BE2C (cell line): ENCODE measurements at places on chromosomes 1 and 21.

- no peak for DNase-seq
Measured at GRCh38 chr1:3561702-3562101, 49.6 kb downstream of the MEGF6 start.

DNA sequence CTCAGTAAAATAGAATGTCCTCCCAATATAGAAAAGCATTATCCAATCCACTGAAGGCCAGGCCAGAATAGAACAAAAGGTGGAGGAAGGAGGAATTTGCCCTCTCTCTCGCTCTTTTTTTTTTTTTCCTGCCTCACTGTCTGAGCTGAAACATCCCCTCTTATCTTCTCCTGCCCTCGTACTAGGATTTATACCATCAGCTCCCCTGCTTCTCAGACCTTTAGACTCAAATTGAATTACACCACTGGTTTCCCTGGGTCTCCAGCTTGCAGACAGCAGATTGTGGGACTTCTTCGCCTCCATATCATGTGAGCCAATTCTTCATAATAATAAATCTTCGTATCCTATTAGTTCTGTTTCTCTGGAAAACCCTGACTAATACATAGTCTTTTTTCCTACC lies 4.9 kb upstream of the ZMYM6 start:
- DNase-seq = no peak

- DNase-seq = no peak
Measured at GRCh38 chr1:58576325-58576726, 726 bp downstream of the TACSTD2 start.

DNA sequence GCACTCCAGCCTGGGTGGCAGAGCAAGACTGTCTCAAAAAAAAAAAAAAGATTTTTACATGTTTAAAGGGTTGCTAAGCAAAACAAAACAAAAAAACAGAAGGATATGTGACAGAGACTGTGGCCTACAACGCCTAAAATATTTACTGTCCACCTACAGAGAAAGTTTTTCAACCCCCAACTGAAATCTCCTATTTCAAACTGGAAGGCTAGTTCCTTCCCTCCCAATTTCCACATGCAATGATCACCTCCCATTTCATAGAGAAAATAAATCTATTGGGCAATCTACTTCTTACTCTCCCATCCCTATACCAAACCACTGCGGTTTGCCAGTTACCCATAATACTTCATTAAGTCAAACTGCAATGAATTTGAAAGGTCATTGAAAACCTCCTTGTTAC lies 74.2 kb downstream of the ST3GAL3 start:
- no peak for DNase-seq

DNA sequence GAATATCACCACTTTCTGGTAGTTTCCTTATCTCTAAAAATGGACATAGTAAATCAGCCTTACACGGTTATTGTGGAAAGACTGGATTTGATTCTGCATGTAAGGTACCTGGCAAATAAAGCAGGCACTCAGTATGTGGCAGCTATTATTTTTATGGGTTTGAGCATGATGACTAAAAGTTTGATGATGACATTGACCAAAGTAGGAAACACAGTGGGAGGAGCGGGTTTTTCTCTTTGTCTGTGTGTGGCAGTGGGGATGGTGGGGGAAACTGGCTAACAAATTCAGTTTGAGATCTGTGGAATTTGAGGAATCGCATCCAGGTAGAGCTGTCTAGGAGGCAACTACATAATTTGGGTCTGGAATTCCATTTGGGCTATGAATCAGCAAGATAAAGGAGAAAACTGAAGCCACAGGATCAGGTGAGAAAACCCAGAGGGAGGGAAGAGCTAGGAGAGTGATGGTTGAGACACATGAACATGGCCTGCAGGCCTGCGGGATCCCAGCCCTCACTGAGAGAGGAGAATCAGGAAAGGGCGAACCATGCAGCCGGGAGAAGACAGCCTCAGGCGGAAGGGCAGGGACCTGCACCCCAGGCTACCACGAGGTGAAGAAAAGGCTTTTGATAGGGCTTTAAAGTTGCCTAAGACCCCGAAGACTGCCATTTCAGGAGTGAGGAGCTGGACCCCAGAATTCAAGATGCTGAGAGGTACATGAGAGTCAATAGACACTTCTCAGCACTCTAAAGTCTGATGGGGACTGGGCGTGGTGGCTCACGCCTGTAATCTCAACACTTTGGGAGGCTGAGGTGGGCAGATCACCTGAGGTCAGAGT lies 52.2 kb downstream of the MEF2D start:
- no peak for DNase-seq

- no peak for DNase-seq
Measured at GRCh38 chr1:23561076-23561812, 1.9 kb upstream of the ID3 start.

DNA sequence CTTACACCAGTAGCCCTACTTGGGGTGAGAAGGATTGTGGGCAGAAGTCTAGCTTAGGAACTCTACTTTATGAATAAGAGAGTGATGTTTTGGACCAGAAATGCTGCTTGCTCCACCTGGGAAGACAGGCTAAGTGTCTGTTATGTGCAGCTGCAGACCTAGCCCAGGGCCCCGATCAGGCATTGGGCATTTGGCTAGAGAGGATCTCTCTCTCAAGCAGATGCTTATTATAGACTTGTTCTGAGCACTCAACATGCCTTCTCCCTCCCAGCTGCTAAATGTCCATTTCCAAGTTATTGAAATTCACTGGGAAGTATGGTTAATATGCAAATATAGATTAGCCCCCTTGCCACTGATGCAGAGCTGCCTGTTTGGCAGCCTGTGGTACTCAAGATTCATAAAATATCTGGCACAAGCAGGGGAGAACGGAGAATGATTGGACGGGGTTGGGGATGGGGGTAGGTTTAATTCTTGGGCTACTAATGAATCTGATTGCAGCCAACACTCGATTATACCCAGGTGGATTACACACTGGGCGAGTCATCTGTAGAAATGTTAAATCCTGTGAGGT lies 115.9 kb downstream of the KCND3 start:
- no peak for DNase-seq

DNA sequence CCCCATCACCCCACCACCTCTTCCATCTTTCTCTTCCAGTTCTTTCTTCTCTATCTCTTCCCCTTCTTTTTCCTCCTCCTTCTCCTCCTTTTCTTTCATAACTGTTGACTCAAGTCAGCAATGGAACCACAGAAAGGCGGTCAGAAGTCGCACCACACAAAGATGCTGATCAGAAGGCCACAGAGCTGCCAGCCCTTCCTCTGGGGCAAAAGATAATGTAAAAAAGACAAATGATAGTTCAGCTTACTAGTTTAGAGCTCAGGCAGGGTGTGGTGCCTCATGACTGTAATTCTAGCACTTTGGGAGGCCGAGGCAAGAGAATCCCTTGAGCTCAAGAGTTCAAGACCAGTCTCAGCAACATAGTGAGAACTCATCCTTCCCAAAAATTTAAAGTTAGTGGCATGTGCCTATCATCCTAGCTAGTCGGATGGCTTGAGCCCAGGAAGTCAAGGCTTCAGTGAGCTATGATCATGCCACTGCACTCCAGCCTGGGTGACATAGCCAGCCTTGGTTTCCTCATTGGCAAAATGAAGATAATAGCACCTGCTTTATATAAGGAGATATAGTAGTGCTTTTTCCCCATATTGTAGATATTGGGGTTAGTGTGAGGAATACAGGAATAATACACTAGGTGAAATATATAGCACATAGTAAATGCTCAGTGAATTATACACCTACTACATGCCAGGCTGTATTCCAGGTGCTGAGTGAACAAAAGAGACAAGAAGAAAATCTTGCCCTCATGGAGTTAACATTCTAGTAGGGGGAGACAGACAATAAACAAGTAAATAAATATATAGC lies 12.5 kb upstream of the IGSF3 start:
- DNase-seq = no peak

- peak; percentile 24 for DNase-seq
Measured at GRCh38 chr1:25579292-25580252, 36.2 kb downstream of the LDLRAP1 start.

- no peak for DNase-seq
Measured at GRCh38 chr1:182662956-182663355, 21.4 kb downstream of the RGS8 start.

DNA sequence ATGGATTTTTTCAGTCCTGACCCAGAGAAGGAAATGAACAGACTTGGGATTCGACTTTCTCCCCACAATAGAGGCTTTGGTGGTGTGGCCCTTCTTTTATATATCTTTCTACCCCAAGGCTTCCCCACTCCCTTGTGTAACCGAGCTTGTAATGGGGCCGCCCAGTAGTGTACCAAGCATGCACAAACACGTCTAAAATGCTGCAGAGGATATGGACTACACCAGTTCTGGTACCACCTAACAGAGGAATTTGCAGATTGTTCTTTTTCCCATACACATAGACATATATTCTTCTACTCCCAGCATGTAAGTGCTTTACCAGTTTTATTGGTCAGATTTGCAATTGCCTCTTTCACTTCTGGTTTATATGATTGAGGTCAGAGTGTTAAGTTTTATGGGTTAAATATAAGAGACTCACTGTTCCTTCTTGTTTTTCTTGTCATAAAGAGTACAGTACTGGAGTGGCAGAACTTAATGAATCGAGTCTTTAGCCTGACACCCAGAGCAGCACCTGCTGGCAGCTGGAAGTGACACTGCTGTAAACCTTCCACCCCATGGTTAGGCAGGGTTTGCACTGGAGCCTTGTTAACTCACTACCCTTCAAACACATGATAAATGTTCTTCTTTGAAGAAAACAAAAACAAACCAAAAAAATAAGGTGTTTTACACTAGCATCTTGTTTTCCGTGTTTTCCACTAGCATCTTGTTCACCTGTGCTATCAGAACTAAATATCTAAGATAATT lies 198.6 kb downstream of the PTPRC start:
- no peak for DNase-seq

- DNase-seq = no peak
Measured at GRCh38 chr1:55259911-55260609, 44.9 kb upstream of the USP24 start.

- DNase-seq = no peak
Measured at GRCh38 chr1:218658899-218659298, 313.8 kb downstream of the TGFB2 start.

DNA sequence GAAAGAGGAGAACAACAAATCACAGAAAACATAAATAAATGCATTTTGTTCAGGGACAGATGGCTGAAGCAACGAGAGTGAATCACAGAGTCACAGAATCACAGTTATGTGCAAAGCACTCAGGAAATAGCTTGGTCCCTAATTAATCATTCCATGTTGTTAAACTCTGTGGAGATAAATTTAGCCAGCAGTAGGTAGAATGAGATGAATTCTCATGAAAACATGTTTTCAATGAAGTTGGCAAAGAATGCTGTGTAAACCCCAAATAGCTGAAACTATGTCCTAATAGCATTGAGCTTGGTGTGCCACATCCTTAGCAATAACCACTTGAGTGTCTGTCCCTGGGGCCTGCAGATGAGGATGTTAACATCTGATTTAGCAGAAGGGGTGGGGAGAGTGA lies 20.4 kb downstream of the LEPR start:
- no peak for DNase-seq

- no peak for DNase-seq
Measured at GRCh38 chr1:61873581-61873980, 131.3 kb downstream of the PATJ start.

DNA sequence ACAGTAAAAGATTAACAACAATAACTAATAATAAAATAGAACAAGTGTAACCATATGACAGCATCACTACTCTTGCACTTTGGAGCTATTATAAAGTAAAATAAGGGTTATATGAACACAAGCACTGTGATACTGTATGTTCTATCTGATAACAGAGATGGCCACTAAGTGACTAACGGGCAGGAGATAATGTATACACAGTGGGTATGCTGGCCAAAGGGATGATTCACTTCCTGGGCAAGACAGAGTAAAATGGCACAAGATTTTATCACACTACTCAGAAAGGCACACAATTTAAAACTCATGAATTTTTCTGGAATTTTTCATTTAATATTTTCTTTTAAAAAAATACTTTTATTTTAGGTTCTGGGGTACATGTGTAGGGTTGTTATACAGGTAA lies 12.3 kb downstream of the SLC9C2 start:
- DNase-seq = no peak

DNA sequence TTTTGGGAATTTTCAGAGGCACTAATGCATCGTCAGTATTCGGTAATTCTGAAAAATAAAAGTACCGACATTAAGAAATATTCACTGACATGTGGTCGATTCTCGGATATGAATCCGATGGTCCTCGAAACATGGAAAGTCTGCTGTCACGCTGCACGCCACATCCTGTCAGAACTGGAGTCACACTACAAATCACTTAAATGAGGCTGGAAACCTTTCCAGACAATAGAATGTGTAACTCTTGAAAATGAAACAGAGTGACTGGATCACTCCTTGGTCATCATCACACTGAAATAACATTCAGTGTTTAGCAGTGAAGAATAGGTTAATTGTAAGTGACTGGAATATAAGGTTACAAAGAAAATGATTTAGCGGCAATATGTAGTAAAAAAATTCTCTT lies 620.1 kb upstream of the ADAMTS5 start:
- no peak for DNase-seq

GRCh38 chr21:42593007-42593814 lies 60.2 kb upstream of the PDE9A start:
- peak; percentile 87 for DNase-seq

DNA sequence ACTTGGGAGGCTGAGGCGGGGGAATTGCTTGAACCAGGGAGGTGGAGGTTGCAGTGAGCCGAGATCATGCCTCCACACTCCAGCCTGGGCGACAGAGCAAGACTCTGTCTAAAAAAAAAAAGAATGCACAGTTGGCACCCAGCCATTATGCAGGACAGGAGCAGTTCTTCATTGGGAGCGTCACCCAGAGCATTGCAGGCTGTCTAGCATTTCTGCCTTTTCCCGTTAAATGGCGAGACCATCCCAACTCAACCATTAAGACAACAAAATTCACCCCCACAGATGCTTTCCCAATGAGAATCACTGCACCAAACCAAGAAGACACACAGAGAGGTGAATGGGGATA lies 105.8 kb downstream of the EDEM3 start:
- no peak for DNase-seq

DNA sequence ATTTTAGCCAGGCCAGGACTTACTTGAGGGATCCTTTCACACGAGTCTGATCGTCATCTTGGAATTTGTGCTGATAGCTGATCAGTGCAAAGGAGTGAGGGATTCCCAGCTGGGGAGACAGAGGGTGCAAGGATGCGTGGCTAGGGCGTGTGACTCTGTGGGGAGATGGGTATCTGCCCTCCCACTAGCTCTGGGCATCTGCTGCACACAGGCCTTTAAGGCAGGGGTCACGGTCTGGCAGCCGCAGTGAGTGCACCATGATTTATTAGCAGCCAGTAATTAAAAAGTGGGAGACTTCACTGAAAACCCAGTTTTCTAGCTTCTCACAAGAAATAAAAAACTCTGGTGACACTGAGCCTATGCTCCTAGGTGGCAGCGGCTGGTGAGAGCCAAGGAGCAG lies 20.4 kb downstream of the THAP3 start:
- DNase-seq = no peak

DNA sequence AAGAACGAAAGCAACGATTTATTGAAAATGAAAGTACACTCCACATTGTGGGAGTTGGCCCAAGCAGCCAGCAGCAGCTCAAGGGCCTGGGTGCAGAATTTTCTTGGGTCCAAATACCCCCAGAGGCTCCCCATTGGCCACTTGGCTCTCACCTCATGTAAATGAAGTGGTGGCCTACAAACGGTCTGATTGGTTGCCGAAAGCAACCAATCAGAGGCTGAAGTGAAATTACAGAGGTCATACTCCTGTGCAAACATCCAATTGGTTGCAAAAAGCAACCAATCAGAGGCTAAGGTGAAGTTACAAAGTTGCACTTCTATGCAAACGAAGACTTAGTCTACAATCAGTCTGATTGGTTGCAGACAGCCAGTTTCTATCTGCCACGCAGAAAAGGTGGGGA lies 31.9 kb downstream of the FAM163A start:
- DNase-seq = no peak
